ENCODE measurements at places on chromosomes 1 and 21.

GRCh38 chr1:62068416-62068843 lies 126.2 kb upstream of the L1TD1 start:
- DNase-seq, result peak; percentile 63

GRCh38 chr1:36612881-36613280 lies 130.2 kb upstream of the CSF3R start:
- DNase-seq, result no peak

DNA sequence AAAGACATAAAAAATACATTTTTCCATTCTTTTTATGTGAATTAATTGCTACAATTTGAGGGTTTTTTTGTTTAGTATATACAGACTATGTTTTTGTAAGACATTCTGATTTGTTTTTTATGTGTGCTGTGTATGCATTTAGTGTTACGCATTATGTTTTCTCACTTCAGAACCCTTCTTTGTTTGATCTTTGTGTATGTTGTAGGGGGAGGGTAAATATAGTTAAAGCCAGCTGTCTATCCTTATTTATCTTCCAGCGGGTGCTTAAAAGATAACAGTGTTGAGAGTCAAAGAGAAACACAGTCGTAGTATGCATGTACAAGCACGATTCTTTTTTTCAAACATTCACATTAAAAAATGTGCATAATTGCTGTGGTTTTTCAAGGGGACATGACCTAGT lies 97.5 kb upstream of the KIAA1614 start:
- no peak for DNase-seq

- DNase-seq, result no peak
Observed at GRCh38 chr1:205523261-205523890, 18.9 kb downstream of the CDK18 start.

DNA sequence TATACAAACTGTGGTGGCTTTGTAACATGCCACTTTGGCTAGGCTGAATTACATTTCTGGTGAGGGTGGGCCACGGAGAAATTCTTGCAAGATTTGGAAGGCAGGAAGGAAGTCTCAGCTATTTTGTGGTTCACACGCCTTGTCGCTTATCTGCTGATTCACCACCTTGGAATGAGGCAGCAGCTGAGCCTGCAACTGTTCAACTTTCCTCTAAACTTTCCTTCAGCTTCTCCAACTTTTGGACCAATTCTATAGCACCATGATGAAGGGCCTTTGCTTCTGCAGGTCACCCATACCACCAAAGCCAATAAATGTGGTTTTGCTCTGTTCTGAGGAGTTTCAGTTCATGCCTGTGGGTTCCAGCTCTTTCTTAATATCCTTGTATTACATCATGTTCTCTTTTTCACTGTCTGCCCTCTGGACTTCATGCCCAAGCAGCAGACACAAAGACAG lies 337.6 kb upstream of the SNX7 start:
- no peak for DNase-seq

GRCh38 chr1:17066361-17067068 lies 12.7 kb upstream of the SDHB start:
- DNase-seq, result no peak

- peak; percentile 11 for DNase-seq
Observed at GRCh38 chr1:83692524-83693381, 306.2 kb downstream of the TTLL7 start.

GRCh38 chr1:24957016-24957807 lies 27.1 kb upstream of the RUNX3 start:
- DNase-seq, result no peak

DNA sequence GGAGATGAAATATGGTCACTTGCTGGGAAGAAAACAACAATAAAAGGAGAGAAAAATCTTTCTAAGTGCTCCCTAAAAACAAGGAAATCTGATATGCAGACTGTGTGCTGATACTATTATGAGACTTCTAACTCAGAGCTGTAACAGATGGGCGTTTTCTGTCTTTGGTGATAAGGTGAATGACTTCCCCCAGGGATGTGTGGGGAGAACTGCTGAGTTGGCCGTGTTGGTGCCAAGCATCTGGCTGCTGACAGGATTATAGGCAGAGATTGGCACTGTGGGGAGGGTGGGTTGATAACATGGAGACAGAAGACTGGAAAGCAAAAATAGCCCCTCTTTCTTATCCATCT lies 438.5 kb upstream of the PLXNA2 start:
- no peak for DNase-seq

DNA sequence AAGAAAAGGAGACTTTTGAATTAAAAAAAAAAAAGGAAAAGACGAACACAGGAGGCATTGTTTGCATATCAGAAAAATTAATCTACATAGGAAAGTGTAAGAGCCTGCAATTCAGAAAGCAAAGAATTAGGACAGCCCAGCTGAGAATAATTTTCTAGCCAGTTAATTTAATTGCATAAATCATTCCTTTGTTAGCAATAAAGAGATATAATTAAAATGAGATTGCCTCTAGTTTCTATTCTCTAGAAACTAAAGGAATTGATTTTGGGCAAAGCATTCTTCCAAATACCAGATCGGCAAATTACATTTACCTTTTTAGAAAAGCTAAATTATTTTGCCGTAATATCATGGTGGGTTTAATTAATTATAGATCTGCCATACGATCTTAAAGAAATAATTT lies 46.0 kb downstream of the NUF2 start:
- no peak for DNase-seq

GRCh38 chr1:102851616-102852015 lies 256.7 kb downstream of the COL11A1 start:
- no peak for DNase-seq

GRCh38 chr1:99538618-99538956 lies 107.3 kb upstream of the PALMD start:
- no peak for DNase-seq

- DNase-seq, result no peak
Observed at GRCh38 chr1:27448982-27449381, 41.0 kb downstream of the WASF2 start.

GRCh38 chr1:227378181-227378580 lies 59.9 kb upstream of the CDC42BPA start:
- no peak for DNase-seq

DNA sequence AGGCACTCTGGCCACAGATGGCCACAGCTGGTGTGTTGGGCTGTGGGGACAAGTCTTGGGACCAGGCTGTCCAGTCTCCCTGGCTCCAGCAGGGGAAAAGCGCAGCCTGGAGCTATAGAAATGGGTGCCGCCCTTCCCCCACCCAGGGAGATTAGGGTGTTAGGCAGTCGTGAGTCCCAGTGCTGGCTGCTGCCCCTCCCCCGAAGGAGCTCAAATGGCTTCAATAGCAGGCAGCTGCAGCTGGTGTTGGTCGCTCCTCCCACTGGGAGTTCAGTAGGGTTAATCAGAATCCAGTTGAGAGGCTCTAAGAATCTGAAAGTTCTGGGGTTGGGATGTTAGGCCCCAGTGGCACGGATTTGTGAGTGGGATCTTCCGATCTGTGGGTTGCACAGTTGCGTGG lies 595.6 kb upstream of the PKN2 start:
- DNase-seq, result no peak

- DNase-seq, result peak; percentile 48
Observed at GRCh38 chr1:33256471-33257206, at the start of gene ZNF362. Gene ZNF362 (plus strand): TSS chr1:33256492. CDS start chr1:33270575, 14,083 bp downstream.

- no peak for DNase-seq
Observed at GRCh38 chr1:244050014-244050834, 859 bp upstream of the ZBTB18 start.

- DNase-seq, result peak; percentile 32
Observed at GRCh38 chr1:200890818-200891773, 3.6 kb upstream of the INAVA start.
